Activated naive CD4-positive, alpha-beta T cell treated with anti-CD3 and anti-CD28 coated beads, Interleukin-2, amount 50 U/mL, for 16 hours (primary cell): ENCODE measurements at places on chromosomes 5 and 9.

DNA sequence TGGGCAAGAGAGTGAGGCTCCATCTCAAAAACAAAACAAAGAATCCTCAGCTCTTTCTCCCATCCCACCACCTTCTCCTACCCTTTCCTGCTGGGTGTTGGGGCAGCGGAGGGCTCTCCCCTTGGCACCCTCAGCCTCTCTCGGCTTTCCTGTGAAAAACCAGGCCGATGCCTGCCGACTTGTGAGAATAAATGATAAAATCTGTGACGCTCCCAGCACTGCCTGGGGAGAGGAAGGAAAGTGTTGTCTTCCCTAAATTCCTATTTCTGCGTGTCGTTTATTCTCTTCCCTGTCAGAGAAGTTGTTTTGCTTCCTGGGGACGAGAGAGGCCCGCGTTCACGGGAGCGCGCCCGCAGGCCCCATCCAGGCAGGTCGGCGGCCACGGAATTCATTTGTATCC is 19.7 kb downstream of the NEK6 start:
- no peak for DNase-seq

DNA sequence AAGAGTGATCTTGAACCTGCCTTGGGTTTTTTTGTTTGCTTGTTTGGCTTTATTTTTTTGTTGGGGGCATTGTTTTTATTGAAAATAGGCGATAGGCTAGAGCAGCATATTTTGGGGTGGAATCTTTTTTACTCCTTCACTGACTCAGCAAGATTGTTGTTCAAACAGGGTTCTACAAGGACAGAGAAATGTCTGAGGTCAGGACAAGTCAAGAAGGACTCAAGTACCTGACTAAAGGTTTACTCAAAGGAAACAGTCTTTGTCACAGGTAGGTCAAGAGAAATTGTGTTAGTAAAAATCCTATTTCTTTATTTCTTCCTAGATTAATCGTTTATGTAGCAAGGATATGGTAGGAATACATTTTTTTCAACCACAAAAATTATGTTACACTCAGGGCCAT is 1564.0 kb upstream of the CDH9 start:
- DNase-seq, result no peak

DNA sequence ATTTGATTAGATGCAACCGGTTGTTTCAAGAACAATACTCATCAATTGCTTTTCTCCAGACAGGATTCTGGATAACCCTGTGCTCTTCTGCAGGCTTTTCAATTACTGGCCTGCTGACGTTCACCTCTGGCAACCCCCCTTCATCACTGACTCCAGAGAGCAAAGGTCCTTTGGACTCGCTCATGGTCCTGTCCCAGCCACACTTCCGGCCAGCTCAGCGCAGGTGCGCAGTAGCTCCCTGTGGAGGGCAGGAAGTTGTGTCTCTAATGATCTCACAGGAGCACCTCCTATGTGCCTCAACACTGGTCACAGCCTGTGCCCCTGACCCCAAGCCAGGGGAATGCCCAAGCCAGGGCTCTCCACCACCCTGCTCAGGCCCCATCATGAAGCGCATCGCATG is 44.0 kb downstream of the OLFM1 start:
- no peak for DNase-seq

GRCh38 chr5:14267166-14267838 is 124.2 kb downstream of the TRIO start:
- DNase-seq, result no peak

DNA sequence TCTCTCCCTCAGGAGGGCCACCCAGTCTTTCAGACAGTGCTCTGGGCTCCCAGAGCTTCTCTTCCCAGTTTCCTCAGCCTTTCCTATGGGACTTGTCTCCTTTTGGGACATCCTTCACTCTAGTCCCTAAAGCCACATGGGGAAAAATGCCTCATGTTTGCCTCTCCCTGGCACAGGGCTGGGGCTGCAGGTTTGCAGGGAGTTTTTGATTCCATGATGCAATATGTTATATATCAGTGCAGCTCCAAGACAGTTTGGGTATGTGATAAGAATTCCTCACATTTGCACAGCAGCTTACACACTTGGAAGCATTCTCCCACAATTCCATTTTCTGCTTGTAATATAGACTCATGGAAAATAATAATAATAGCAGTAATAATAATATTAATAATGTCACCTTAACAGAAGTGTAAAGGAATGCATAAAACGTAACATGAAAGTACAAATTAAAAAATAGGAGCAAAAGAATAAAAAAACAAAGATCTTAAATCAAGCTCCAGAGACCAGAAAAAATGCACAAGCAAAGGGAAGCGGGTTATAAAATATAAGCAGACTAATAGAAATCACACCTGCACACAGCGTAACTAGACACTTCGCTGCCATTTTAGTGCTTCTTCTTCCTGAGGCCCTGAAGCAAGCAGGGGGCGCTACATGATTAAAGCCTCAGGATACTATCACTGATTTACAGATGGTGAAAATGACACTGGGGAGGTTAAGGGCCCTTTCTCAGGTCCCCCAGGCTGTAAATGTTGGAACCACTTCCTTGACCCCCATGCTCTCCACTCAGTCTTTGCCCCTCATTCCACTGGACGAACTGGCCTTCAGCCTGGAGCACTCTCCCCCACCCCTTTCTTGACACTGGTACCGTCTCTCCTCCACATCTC is 70.0 kb upstream of the IL17B start:
- no peak for DNase-seq

GRCh38 chr9:131524665-131525315 is 6.3 kb downstream of the UCK1 start:
- DNase-seq, result no peak

GRCh38 chr9:133763272-133764183 is 25.4 kb upstream of the SARDH start:
- DNase-seq, result no peak

- DNase-seq, result no peak
These were observed 133.8 kb upstream of the MOCS2 start for GRCh38 chr5:53243403-53243802.

DNA sequence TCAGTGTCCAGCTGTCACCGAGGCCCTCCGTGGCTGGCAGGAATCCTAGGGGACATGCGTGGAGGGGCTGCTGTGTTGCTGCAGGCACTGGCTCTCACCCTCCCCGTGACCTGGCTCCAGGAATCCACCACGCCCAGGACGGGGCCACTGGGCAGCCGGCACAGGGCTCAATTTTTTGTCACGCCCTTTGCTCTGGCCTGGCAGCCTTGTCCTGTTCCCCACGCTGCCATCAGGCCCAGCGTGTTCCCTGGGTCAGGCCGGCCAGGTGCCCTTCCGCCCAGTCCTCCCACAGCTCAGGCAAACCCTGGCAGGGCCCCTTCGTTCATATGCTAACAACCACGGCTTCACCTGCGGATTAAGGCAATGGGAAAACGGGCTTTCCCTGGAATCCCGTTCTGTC is 37.3 kb downstream of the PROP1 start:
- no peak for DNase-seq

- no peak for DNase-seq
These were observed 18.4 kb upstream of the DDX41 start for GRCh38 chr5:177535125-177535524.

DNA sequence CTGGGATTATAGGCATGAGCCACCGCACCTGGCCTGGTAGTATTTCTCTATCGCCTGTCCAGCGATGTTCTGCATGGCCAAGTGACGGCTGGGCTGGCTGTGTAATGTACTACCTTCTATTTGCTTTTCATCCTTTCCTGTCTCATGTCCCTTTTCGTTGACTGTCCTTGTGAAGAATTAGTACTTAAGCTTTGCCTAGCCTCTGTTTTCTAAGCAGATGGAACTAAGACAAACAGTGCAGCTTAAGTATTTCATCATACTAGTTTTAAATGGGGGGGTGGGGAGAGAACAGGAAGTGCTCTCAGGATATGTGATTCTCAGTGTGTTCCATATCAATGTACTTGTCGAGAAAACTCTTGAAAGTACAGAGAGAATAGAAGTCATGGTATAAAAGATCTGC is 31.7 kb upstream of the CCL21 start:
- DNase-seq, result no peak

- DNase-seq, result no peak
These were observed 7.6 kb downstream of the PCYOX1L start for GRCh38 chr5:149365418-149365817.

GRCh38 chr5:94239266-94239665 is 379.1 kb downstream of the KIAA0825 start:
- DNase-seq, result no peak

DNA sequence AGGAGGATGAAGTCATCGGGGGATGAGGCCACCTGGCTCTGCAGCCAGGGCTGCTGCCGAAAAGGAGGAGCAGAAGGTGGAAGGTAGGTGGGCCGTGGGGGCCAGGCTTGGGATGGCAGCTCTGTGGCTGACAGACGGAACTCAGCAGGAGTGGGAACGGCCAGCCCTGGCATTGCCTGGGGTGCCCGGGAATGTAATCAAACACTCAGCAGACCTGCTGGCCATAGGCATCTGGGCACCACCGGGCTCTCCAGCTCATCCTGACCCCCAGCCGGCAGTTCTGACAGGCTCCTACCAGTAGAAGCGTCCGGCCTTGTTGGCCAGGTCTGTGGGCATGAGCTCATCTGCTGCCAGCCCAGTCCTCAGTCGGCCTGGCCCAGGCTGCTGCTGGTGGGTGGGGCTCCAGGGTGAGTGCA is 4.3 kb upstream of the FAT2 start:
- DNase-seq, result no peak

- no peak for DNase-seq
These were observed 85.4 kb downstream of the HSD17B4 start for GRCh38 chr5:119537704-119538103.

DNA sequence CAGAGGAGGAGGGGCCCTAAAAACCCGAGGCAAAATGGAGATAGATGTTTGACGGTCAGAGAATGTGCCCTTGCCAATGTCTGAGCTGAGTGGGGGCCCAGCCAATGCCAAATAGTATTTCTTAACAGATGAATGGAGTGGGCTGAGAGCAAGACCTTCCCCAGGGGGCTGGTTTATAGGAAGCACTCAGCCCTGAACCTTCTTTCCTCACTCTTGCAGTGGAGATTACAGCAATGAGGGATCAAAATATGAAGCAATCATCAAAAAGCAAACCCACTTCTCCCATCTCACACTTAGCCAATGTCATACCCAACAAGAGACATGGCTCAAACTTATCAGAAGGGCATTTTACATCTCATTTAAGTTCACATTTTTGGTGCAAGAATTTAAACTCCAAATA is 350.3 kb downstream of the GADD45G start:
- no peak for DNase-seq
